ENCODE measurements at places on chromosomes 6 and 20. TPM values are rescaled to one million over a fixed set of nuclear protein-coding genes. Genes with fewer than 3 reads are reported as not detected.

DNA sequence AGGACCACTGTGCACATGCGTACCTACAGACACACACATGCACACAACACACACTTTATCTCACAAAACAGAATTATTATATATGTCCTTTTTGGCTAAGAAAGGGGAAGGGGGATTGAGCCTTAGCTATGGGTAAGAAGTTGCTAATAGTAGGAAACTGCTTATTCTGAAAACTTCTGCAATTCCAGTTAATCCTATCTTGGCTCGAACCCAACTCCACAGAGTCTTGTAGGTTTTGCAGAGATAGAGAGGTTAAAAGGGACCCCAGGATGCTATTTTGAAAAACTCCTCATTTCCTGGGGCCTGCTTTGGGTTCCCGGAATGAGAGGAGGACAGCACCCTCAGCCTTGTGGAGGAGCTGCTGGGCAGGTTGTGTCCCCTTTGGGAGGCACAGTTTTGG, 233.8 kb downstream of the CLIC5 start:
- DNase-seq = no peak

GRCh38 chr6:7143476-7143974, 35.8 kb downstream of the RREB1 start:
- DNase-seq = no peak

DNA sequence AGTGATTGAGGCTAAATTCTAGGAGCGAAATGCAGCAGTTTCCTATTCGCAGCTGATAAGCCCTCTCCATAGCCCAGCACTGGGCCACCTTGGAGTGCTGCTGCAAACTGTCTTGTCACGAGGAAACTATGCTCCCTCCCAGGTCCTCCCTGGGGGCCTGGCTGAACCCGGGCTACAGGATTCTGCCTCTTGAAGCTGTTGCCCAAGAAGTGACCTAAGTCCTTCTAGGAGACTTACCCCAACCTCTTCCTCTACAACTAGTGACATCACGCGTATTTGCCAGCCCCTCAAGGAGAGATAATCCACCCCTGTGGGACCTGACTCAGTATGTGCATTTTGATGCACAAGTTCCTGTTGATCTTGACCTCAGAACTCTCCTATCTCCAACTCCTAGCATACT, 26.5 kb upstream of the ZFAND3 start:
- DNase-seq = no peak

GRCh38 chr20:41476013-41476441, 109.4 kb upstream of the EMILIN3 start:
- DNase-seq = peak; percentile 21

GRCh38 chr6:159688266-159688905, 4.7 kb downstream of the SOD2 start:
- no peak for DNase-seq

DNA sequence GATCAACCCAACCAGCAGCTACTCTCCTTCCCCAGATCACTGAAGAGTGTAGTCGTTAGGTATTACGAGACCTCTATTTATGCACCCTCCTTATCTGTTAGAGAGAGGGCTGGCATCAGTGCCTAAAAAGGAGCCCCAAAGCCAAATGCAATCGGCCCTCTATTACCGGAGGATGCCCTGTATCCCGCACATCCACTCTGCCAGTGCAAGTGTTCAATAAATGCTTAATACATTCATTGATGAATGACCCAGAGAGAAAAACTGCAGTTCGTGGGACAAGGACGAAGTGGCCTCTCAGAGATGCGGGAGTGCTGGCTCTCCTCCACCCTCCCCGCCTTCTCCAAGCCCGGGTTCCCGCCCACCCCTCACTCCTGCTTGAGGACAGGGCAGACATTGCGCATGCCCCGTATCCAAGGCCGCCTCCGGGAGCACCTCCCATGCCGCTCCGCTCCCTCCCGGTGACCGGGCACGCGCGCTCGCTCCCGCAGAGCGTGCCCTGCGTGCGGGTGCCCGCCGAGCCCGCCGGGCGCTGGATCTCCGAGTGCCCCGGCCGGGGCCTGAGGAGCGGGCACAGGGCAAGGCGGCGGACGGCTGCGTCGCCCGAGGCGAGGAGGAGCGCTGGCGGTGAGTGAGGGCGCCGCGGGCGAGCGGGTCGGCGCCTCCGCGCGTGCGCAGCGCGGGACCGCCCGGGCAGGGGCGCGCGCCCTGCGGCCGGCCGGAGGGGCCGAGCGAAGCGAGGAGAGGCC, 27.2 kb upstream of the BTBD3 start:
- DNase-seq = peak; percentile 78

DNA sequence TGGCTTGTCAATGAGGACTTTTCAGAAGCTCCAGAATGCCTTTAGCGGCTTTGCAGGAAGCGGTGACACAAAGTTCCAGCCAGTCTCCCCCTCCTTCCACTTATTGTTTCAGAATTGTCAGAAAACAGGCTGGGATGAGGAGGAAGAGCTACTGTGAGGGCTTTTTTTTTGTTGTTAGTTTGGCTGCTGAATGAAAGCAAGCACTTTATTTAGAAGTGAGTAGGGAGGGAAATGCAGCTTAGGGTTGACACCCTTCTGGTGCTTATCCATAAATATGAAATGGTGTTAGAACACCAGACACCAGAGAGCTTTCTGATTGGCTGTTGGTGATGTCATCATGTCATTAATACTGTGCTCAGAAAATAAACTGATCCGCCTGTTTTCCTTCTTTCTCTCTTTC, 251.5 kb downstream of the SOX4 start:
- no peak for DNase-seq

DNA sequence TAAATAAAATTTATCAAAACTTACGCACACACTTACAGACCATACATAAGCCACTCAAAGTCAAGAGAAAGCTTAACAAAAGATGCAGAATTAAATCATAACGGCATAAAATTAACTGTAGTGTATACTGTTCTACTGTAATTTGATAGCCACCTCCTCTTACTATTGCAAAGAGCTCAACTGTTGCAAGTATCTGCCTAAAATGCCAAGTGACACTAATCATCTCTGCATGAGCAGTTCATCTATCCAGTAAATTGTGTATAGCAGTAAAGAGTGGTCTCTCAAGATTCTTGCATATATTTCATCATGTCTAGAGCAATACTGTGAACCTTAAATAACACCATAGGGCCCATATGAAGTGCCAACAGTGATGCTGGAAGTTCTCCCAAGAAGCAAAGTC, 12.3 kb downstream of the OR2H2 start:
- no peak for DNase-seq

- no peak for DNase-seq
These were observed 93.3 kb downstream of the PACRG start for GRCh38 chr6:162821102-162821501.

GRCh38 chr6:86949771-86950170, 12.4 kb downstream of the HTR1E start:
- DNase-seq = no peak

- DNase-seq = no peak
These were observed 58.0 kb downstream of the E2F3 start for GRCh38 chr6:20459682-20460081.

DNA sequence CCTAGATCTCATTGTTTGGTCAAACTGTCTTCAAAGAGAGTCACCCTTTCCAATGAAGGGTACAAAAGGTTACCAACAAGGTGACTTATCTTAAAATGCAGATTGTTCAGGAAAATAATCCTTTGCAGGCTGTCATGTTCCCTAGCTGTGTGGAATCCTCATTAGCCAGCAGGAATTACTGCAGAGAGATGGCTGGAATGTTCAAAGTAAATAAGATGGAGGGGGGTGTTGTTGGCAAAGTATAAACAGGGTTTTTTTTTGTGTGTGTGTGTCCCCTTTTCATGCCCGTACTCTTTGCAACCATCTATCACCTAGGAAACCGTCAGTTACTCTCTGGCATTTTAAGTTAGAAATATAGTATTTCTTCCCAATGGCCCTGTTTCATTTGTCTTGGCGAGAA, 6.5 kb downstream of the NEDD9 start:
- DNase-seq = no peak

DNA sequence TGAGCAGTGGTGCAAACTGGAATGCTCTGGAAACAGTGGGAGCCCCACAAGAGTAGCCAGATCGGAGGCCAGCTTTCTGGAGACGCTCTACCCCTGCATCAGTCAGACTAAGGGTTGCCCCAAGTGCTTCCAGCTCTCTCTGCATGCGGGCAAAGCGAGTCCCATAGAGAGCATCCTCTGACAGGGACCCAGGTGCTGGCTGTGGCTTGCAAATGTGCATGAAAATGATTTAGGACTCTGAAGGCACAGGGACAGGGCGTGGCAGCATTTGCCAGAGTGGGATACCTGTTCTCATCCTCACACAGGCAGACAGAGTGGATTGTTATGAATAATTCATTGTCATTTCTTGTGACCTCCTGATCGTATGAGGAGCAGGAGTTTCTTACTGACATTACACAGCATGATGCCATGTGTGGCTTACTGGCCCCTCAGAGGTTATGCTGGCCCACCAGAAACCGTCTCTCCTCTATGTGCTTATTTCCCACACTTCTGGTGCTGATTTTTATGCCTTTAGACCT, 10.3 kb downstream of the RIN2 start:
- DNase-seq = no peak

The SPDEF gene
- polyA plus RNA-seq = not detected

The IYD gene
- not detected for polyA plus RNA-seq

The LIN28B gene
- not detected for polyA plus RNA-seq

The LRRC73 gene
- polyA plus RNA-seq = 0.16 TPM

The OPRM1 gene
- polyA plus RNA-seq = not detected

Measured in AG04450 (cell line).